ENCODE measurements at places on chromosomes 3 and 15. TPM values are rescaled to one million over a fixed set of nuclear protein-coding genes. Genes with fewer than 3 reads are reported as not detected.
A peak's percentile ranks its signal among the peaks of the same experiment; 100 is the strongest.

The GOLGA6L4 gene
- 15.8 TPM for polyA plus RNA-seq

The CDHR4 gene
- 0.47 TPM for polyA plus RNA-seq

- H3K27ac ChIP-seq = no peak overlapping the region
- H3K36me3 ChIP-seq = no peaks in the 10 kb centered on the region
- no peaks in the 10 kb centered on the region for H3K4me1 ChIP-seq
- H3K4me3 ChIP-seq = no peak overlapping the region
- DNase-seq = no peak
These were observed 84.5 kb upstream of the C3orf80 start for GRCh38 chr3:160140756-160141155.

DNA sequence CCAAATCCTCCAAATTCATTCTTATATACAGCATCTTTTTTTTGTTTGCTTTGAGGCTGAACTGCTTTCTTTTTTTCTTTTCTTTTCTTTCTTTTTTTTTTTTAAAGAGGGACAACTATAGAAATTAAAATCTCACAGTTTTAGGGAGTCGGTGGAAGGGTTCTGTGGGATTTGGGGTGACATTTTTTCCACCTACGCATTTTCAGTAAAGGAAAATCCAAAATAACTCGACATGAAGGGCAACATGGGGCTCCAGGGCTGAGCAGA is 3.0 kb upstream of the FEZF2 start:
- peaks cover 36% of the 10 kb centered on the region for H3K4me1 ChIP-seq
- H3K4me3 ChIP-seq = no peak overlapping the region
- DNase-seq = no peak
- peaks cover 99% of the 10 kb centered on the region for H3K27me3 ChIP-seq
- no peak overlapping the region for H3K27ac ChIP-seq

DNA sequence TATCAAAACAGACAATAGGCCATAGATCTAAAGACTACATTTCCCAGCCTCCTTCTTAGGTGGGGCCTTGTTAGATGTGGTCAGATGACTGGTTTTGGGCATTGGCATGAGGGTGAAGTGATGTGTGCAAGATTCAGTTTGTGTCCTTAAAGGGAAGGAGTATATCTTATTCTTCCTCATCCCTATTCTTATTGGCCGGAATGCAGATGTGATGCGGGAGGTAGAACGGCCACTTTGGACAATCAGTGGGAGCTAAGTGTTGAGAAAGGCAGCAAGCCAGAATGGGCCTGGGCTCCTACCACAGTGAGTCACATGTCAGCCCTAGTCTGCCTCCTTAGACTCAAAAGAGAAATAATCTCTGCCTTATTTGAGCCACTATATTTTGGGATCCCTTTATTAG is 89.8 kb upstream of the MEX3B start:
- H3K36me3 ChIP-seq = peaks cover 5% of the 10 kb centered on the region
- H3K4me1 ChIP-seq = no peaks in the 10 kb centered on the region
- H3K27ac ChIP-seq = no peak overlapping the region
- DNase-seq = no peak
- no peaks in the 10 kb centered on the region for H3K27me3 ChIP-seq
- H3K4me3 ChIP-seq = no peak overlapping the region

- no peaks in the 10 kb centered on the region for H3K4me1 ChIP-seq
- no peak overlapping the region for H3K4me3 ChIP-seq
- H3K36me3 ChIP-seq = no peaks in the 10 kb centered on the region
- DNase-seq = no peak
These were observed 33.0 kb downstream of the IL20RB start for GRCh38 chr3:136990826-136991225.

The DPH3 gene
- 30.8 TPM for polyA plus RNA-seq

GRCh38 chr3:141523615-141524375 is 37.0 kb downstream of the RASA2 start:
- no peak overlapping the region for H3K4me3 ChIP-seq
- no peaks in the 10 kb centered on the region for H3K27me3 ChIP-seq
- peaks cover 4% of the 10 kb centered on the region for H3K36me3 ChIP-seq
- H3K27ac ChIP-seq = no peak overlapping the region
- no peaks in the 10 kb centered on the region for H3K4me1 ChIP-seq

The TERC gene
- polyA plus RNA-seq = 0.90 TPM

DNA sequence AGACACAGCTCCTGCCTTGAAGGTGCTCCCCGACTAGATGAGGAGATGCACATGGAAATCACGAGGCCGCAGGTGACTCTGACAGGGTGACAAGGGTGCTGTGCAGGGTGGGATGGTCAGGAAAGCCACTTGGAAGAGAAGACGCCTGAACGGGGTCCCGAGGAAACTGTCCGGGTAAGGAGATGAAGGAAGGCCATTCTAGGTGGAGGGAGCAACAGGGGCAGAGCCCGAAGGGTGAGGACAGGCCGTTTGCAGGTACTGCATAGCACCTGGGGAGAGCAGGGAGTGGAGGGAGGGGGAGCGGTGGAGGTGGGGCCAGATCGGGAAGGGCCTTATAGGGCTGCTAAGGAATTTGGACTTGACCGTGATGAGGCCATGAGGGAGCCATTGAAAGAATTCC is 105.6 kb upstream of the DLG1 start:
- DNase-seq = no peak
- no peaks in the 10 kb centered on the region for H3K27me3 ChIP-seq
- peaks cover 4% of the 10 kb centered on the region for H3K4me1 ChIP-seq
- H3K36me3 ChIP-seq = no peaks in the 10 kb centered on the region
- no peak overlapping the region for H3K27ac ChIP-seq

GRCh38 chr3:184426691-184427141 is 46.9 kb downstream of the CHRD start:
- no peak overlapping the region for H3K27ac ChIP-seq
- H3K36me3 ChIP-seq = no peaks in the 10 kb centered on the region
- H3K4me1 ChIP-seq = peaks cover 13% of the 10 kb centered on the region

The SPINK8 gene
- 1.6 TPM for polyA plus RNA-seq

- H3K27ac ChIP-seq = no peak overlapping the region
- no peaks in the 10 kb centered on the region for H3K36me3 ChIP-seq
- H3K4me3 ChIP-seq = no peak overlapping the region
- H3K27me3 ChIP-seq = no peaks in the 10 kb centered on the region
- no peak for DNase-seq
These were observed 524.1 kb upstream of the CBLB start for GRCh38 chr3:106392915-106393314.

GRCh38 chr3:81728766-81729544 is 32.5 kb downstream of the GBE1 start:
- no peak overlapping the region for H3K27ac ChIP-seq
- no peak overlapping the region for H3K4me3 ChIP-seq
- no peaks in the 10 kb centered on the region for H3K27me3 ChIP-seq
- no peaks in the 10 kb centered on the region for H3K4me1 ChIP-seq
- no peaks in the 10 kb centered on the region for H3K36me3 ChIP-seq

GRCh38 chr15:52261498-52262242 is 33.9 kb downstream of the MYO5C start:
- peak overlapping the region; percentile 55 for H3K27ac ChIP-seq
- no peak for DNase-seq
- peaks cover 26% of the 10 kb centered on the region for H3K4me1 ChIP-seq
- H3K36me3 ChIP-seq = peaks cover 3% of the 10 kb centered on the region
- H3K4me3 ChIP-seq = no peak overlapping the region

DNA sequence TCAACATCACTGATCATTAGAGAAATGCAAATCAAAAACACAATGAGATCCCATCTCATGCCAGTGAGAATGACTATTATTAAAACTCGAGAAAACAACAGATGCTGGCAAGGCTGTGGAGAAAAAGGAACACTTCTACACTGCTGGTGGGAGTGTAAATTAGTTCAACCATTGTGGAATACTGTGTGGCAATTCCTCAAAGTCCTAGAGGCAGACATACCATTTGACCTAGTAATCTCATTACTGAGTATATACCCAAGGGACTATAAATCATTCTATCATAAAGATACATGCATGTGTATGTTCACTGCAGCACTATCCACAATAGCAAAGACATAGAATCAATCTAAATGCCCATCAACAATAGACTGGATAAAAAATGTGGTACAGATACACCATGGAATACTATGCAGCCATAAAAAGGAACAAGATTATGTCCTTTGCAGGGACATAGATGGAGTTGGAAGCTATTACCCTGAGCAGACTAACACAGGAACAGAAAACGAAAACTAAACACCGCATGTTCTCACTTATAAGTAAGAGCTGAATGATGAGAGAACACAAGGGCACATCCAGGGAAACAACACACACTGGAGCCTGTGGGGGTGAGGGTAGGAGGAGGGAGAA is 15.2 kb upstream of the AVEN start:
- no peaks in the 10 kb centered on the region for H3K27me3 ChIP-seq
- no peak overlapping the region for H3K4me3 ChIP-seq
- DNase-seq = no peak
- H3K4me1 ChIP-seq = no peaks in the 10 kb centered on the region

DNA sequence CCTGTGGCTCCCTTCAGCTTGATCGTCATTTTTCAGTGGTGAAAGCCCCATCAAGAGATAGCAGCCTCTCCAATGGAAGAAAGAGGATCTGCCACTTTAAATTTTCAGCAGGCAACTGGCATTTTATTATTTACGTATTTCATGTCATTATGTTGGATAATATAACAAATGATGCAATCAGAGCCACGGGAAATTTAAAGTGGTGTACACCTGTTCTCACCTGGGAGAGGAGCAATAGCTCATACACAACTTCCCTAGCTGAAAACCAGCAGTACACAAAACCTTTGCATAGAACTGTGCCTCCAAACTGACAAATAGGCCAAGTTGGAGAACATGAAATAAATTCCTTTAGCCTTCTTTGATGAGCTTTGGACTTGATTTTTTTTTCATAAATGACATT is 136.9 kb downstream of the SATB1 start:
- DNase-seq = peak; percentile 19
- no peak overlapping the region for H3K4me3 ChIP-seq
- no peaks in the 10 kb centered on the region for H3K36me3 ChIP-seq
- no peaks in the 10 kb centered on the region for H3K27me3 ChIP-seq
- no peaks in the 10 kb centered on the region for H3K4me1 ChIP-seq

The UROC1 gene
- 0.29 TPM for polyA plus RNA-seq

DNA sequence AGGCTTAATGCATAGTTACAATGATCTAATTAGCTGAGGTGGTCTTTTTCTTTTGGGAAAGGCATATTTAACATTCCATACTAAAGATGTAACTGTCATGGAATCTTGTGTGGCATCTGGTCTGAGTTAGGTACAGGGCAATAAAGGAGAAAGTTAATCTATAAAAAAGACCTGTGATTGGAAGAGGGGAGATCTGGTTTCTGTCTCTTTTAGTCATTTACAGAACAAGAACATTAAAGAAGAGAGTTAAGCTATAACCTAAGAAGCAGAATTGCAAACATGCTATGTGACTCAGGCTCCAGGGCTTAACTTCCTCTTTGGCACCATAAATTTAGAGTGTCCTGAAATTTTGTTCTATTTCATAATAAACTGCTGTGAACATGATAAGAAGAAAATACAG is 47.2 kb upstream of the MME start:
- H3K27me3 ChIP-seq = no peaks in the 10 kb centered on the region
- no peak for DNase-seq
- no peak overlapping the region for H3K27ac ChIP-seq
- no peaks in the 10 kb centered on the region for H3K4me1 ChIP-seq
- no peaks in the 10 kb centered on the region for H3K36me3 ChIP-seq

The ZNF445 gene
- 25.6 TPM for polyA plus RNA-seq

The ZNF80 gene
- not detected for polyA plus RNA-seq

The CA12 gene
- 12.1 TPM for polyA plus RNA-seq

Measured in spinal cord (tissue), 10 donors.